ENCODE measurements at places on chromosomes 3 and 15.
A peak's percentile ranks its signal among the peaks of the same experiment; 100 is the strongest.

- DNase-seq: no peak
These were observed 41.0 kb upstream of the TP63 start for GRCh38 chr3:189590223-189590622.

- DNase-seq: no peak
These were observed 6.3 kb downstream of the AEN start for GRCh38 chr15:88627463-88627862.

- DNase-seq: no peak
These were observed 135.9 kb downstream of the CMSS1 start for GRCh38 chr3:99953596-99953995.

- DNase-seq: no peak
These were observed 48.7 kb downstream of the TRIM71 start for GRCh38 chr3:32866533-32866932.

GRCh38 chr15:58066042-58066867, 744 bp upstream of the ALDH1A2 start:
- no peak for DNase-seq

DNA sequence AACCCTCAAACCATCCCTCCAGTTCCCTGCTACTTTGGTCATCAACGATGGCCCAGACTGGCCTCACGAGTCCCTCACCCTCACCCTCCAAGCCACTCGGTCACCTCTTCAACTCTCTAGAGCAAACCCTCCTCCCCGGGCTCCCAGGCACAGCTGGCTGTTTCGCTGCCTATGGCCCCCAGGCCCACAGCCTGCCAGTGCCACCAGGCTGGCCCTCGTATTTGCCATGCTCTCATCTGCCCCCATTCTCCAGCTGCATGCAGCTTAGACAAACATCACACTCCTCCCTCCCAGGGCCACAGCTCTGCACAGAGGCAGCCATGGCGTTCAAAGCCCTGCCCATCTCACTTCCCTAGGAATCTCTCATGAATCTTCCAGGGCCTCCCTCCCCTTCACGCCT, 13.8 kb downstream of the RAB43 start:
- no peak for DNase-seq

DNA sequence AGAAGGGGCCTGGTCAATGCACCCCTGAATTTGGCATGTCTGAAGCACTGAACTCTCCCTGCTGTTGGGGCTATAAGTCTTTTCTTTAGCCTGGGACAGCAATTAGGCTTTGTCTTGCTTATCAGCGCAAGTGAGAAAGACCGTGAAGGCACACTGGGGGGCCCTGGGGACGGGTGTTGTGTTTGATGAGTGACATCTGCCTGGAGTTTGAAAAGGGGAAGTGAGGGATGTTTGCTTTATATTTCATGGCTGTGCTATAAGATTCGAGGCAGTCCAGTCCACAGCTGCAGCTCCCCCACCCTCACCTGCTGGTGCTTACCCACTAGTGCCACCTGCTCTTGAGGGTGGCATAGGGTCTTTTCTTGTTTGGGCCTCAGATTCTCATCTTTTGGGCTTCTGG, 44.8 kb downstream of the CEMIP start:
- no peak for DNase-seq

- DNase-seq: no peak
These were observed 269.1 kb downstream of the SHQ1 start for GRCh38 chr3:72579191-72579580.

DNA sequence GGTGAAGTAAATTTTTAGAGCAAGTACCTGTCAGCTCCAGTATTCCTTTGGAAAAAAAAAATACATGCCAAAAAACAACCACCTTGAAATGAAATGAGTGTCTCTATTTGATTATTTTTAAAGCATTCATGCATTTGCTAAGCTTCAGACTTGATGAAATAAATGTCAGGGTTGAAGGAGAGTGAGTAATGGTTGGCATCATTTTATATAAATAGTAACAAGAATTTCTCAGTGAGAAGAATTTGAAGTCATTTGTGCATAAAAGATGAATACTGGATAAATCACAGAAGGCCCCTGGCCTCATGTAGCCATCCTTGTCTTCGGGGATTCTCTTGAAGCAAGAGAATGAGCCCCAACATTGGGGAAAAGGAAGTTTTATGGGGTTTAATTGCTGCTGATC, 318.4 kb downstream of the LPP start:
- DNase-seq: no peak

GRCh38 chr3:65268426-65268825, 580.6 kb upstream of the ADAMTS9 start:
- no peak for DNase-seq

GRCh38 chr3:151852074-151852811, 21.2 kb upstream of the SUCNR1 start:
- DNase-seq: no peak

DNA sequence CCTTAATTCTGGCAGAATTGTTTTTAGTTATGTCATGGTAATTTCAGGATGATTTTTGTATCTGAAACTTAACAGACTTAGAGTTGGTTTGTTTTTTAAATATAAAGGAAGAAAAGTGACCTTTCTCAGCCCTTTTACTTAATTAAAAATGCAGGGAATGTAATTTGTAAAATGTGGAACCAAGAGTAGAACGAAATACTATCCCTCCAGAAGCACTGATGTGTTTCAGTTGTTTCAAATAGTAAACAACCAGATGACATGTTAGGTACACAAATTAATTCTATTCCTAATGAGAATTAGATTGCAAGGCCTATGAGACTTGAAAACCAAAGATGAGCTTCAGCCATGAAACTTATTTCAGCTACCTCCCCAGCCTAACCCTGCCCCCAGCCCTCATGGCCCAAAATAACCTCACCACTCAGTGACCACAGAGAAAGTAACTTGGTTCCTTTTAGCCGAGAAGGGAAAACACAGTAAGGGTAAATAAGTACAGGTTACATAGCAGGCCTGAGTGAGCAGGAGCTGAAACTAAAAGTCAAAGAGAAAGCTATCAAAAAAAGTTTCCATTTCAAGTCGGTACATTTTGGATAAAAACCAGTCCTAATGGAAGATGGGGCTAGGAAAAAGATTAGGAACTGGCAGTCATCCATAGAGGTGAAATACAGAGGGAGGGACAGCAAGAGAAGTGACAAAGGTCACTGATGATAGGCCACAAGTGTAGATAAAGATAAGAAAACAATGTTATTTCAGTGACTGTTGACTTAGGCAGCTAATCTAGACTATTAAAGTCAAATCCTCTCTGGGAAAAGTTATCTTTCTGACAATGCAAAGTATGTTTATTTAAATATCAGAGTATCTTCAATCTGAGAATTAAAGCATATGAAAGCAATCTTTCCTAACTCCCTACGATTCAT, 23.2 kb downstream of the SENP8 start:
- DNase-seq: no peak

DNA sequence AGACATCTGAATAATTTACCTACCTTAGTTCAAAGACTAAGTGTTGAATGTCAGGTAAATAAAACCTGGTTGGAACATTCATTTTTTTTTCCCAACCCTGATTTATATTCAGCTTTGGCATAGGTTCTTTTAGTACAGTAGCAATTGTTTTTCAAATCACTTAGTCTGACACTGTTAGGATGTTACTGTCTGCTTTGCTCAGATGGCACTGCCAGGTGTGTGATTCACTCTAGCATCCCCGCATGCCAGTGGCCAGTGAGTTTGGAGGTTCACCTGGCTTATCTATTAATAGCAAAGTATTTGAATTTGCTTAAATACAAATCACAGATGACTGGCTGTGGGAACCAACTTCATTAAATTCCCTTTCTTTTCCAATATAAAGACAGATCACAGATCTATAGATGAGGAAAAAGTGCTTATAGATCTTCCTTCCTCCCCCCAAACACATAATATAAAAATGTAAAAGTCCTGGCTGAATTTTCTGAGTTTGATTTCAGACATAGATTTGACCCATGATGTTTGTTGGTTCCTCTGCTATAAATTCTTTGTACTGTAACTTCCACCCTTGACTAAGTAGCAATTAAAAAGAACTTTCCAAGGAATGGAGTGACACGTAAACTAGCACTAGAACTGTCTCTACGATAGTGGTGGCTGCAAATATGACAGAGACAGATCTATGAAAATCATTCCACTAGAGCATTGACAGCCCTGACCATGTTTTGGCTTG, 3.9 kb downstream of the THBS1 start:
- no peak for DNase-seq

DNA sequence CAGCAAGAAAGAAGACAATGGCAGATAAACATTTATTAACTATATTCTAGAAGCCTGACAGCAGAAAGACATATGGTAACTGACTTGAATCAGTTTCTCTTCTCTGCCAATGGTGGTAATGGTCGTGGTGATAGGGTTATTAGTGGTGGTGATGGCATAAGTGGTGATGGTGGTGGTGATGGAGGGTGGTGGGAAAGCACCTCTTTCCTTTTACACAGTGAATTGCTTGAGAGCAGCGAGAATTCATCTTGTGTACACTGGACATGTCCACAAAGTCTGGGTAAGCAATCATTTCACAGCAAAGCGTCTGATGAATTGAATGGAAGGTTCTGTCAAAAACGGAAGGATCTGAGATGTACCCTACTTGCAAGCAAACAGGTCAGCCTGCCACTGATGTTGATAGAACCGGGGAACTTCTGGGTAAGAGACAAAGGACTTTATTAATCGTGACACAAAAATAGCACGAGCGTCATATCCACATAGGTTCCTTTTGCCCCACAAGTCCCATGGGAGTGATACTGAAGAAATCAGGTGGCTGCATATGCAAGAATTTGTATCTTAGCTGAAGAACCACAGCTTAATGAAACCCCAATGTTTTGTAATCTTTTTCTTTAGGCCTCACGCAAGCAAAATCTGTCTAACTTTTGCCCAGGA, 23.5 kb upstream of the TBC1D5 start:
- DNase-seq: no peak

- no peak for DNase-seq
These were observed 727.8 kb downstream of the GBE1 start for GRCh38 chr3:81033684-81034083.

- DNase-seq: no peak
These were observed 88.1 kb downstream of the VPS8 start for GRCh38 chr3:184899953-184900595.

GRCh38 chr3:134328846-134329245, 45.4 kb downstream of the AMOTL2 start:
- DNase-seq: no peak

- DNase-seq: no peak
These were observed 16.0 kb upstream of the ADIPOQ start for GRCh38 chr3:186826410-186826975.

DNA sequence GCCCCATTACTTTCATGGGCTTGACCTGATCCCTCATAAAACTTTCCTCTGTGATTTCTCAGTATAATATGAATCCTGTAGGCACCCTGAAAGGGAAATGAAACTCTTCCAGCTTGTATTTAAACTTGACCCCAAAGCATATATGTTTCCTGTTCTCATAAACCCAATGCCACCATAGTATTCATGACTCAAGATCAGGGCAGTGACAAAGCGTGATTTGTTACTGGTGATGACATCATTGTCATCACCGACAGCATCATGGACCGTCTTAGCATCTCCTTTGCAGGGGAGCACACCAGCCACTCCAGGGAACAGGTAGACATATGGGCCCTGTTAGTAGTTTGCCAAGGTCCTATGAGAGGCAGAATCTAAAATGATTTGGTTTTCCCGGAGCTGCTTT, 741.2 kb downstream of the NR2F2 start:
- no peak for DNase-seq

DNA sequence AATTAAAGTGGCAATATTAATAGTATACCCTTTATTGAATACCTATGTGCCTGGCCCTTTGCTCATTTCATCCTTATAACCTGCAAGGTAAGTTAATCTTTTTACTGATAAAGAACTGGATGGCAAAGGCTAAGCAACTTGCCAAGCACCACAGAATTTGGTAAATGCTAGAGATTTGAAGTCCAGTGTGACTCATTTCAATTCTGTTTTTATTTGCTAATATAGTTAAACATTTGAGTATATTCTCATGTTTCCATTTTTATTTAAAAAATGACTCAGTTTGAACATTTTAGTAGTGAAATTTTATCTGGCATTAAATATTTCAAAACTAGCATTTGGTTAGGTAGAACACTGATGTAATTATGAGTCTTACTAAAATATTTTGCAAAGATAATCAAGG, 11.3 kb downstream of the PFN2 start:
- no peak for DNase-seq

- DNase-seq: no peak
These were observed 267.3 kb downstream of the LPP start for GRCh38 chr3:188421151-188421821.

DNA sequence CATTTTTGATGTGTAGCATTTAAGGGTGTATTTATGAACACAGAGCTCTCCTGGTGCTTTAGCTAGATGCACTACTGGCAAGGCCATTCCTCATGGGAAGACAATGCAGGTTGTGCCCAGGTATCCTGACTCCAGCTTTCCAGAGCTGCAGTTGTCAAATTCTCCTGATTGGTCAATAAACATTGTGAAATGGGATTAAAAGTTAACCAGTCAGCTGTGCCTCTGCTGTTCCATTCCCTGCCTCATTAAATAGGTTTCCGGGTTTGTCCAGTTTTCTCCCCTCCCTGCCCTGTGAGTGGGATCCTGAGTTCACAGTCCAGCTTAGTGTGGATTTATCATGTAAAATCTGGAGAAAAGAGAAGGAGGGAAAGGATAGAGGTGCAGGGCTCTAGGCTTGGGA, 207.3 kb downstream of the SQOR start:
- no peak for DNase-seq

GRCh38 chr3:43747641-43748040, 56.9 kb downstream of the ABHD5 start:
- no peak for DNase-seq

- no peak for DNase-seq
These were observed 8.4 kb downstream of the DNAJA4 start for GRCh38 chr15:78272776-78273175.

GRCh38 chr3:82558081-82558480, 796.6 kb upstream of the GBE1 start:
- DNase-seq: no peak

DNA sequence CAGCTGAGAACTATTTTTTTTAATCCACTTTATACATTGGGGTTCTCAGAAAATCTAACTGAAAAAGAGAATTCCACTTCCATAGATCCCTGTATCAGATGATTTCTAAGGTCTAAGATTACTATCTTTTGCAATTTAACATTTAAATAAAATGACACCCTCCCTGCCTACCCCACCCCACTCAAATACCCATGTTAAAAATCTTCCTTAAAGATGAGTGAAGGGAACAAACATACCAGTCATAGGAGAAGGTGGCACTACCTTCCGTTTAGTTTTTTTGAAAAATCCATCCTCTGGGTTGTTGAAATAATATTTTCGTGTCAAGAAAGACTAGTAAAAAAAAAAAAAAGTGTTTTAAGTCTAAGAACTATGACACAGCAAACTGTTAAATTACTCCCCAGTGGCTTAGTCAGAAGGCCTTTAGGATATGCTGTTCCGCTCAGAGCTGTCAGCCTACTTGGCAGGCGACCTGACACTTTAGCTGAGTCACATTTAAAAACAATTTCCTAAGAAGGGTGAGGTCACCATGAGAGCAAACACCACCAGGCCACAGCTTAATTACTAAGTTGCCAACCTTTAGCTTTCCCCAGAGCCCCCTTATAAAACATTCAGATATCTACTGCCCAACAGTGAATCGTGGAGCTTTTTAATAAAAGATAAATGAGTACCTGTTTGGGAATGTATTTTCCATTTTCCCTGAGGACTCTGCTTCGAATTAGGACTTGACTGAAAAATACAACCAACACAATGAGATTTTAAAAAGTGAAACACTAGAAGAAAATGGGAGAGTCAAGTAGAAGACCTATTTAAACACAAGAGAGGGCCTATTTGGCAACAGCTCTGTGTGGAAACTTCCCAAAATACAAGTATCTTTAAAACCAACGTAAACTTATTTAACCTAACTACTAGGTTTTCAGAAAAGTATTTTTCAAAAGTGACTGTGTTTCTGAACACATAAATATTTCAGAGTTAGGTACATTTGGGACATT, 9.6 kb downstream of the EMC3 start:
- peak; percentile 89 for DNase-seq

GRCh38 chr3:98588065-98588464, 5.3 kb downstream of the CPOX start:
- no peak for DNase-seq

Measured in T-helper 2 cell (primary cell).